Activated CD4-positive, CD25-positive, alpha-beta regulatory T cell treated with anti-CD3 and anti-CD28 coated beads, Interleukin-2, amount 50 U/mL, for 72 hours (primary cell): ENCODE measurements at places on chromosomes 4 and X.
A peak's percentile ranks its signal among the peaks of the same experiment; 100 is the strongest.

DNA sequence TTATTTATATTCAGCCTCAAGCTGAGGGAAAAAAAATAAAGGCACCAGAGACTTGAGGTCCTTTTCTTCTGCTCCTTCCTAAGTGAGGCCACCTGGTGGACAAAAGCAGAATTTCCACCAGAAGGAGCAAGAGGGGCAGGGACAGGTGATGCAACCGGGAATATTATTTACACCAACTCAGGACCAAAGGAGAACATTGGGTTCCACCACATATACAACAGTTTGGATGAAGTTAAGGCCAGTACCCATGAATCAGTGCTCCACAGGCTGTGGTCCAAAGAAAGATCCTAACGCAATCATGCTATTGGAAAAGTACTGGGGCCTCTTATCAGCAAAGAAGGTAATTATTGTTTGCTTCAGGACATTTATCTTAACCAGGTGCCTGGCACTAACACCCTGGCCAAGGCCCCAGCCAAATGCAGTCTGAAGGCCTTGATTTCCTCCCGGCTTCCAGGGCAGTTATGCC, 57.4 kb downstream of the TSC22D3 start:
- DNase-seq: peak; percentile 65

DNA sequence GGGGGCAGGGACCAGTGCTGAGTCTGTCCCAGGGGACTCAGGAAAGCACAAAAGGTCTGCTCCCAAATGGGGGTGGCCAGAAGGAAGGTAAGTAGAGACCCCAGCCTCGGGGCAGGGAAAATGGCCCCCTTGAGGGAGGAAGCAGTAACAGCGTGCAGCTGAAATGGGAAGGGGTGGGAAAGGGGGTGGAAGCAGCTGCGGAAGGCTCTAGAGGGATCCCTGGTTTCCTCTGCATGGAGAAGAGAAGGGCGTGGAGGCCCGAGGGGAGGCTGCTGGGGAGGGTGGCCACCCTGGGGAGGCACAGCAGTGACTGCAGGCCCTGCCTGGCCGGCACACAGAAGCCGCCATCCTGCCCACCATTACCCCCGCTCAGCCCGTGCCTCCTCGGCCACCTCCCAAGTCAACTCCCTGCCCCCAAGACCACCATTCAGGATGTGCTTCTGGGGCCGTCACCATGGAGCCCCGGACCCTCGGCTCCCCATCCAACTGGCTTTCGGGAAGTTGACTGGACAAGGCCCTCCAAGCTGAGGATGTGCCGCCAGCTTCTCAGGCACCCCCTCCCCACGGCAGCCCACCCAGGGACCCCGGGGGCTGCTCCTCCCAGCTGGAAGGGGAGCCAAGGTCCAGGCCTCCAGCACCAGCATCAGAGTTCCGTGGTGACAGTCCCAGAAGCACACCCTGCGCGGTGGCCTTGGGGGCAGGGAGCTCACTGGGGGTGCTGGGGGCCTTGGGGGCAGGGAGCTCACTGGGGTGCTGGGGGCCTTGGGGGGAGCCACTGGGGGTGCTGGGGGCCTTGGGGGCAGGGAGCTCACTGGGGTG, 23.6 kb downstream of the CFAP99 start:
- DNase-seq: peak; percentile 27

DNA sequence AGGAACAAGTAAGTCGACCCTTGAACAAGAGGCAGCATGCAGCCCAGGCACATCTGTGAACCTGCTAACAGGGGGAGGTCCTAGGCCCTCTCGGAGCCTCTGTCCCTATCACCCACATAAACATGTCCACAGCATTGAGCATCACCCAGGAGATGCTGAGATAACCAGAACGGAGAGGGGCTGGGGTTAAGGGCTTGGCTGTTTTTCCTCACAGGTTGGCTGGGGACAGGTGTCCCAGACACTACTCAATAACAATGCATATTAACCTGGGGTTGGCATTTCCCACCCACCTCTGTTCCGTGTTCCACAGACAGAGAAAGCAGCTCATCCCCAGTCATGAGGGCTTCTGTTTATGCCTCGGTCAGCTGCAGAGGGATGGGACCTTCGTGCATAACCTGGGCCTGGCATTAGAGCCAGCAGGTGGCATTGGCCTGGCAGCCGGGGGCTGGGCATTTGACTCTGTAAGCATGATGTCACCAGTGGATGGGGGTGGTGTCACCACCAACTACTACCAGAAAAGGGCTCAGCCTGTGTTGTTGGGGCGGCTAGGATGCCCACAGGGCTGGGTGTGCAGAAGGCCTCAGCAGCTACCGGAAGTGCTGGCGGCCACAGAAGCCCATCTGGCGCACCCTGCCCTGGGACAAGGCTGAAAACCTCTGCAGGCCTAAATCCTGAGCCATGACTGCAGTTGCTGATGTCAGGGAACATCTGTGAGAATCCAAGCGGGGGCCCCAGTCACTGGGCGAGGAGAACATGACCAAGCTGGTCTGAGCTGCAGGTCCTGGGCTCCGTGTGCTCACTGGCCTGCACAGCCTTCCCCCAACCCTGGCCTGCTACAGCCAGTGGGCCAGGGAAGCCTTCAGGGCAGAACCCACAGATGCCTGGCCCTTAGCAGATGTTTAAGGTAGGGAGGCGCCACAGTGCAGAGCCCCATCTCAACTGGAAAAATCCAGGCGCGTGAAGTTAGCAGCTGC, 351.4 kb downstream of the NR3C2 start:
- no peak for DNase-seq

- DNase-seq: no peak
Observed at GRCh38 chrX:18895189-18895951, 88.5 kb downstream of the PHKA2 start.

GRCh38 chr4:5220028-5220427, 168.7 kb downstream of the STK32B start:
- no peak for DNase-seq

DNA sequence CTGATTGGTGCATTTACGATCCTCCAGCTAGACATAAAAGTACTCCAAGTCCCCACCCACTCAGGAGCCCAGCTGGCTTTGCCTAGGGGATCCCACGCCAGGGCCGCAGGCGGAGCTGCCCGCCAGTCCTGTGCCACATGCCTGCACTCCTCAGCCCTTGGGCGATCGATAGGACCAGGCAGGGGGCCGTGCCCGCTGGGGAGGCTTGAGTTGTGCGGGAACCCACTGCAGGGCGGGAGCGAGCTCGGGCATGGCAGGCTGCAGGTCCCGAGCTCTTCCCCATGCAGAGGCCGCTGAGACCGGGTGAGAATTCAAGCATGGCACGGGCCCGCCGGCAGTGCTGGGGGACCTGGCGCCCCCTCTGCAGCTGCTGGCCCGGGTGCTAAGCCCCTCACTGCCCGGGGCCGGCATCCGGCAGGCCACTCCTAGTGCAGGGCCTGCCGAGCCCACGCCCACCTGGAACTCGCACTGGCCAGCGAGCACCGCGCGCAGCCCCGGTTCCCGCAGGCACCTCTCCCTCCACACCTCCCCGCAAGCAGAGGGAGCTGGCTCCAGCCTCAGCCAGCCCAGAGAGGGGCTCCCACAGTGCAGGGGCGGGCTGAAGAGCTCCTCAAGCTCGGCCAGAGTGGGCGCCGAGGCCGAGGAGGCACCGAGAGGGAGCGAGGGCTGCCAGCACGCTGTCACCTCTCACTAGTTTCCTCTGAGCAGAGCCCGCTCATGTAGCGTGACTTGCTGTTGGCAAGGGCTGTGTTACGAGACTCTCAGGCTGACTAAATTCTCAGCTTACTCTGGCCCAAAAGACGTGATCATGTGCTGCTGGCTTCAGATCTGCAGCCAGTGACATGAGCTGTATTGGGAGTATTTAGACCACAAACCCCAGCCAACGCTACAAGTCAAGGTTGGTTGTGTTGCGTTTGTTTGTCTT, 87.5 kb downstream of the TRAPPC11 start:
- DNase-seq: no peak

DNA sequence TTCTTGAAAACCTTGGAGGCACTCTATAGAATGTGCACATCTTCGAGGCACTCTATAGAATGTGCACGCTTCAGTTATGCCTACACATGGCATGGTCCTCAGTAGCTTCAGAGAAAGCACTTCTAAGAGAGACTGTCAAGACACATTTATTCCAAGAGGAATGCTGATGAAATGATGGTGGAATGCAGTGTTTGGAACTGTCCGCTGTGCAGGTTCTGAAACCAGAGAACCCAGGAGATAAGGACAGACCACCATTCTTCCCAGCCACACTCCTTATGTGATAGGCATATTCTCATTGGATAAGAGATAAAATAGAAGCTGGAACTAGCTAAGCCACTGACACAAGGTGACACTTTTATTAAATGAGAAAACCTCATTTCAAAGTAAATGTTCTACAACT, 263.3 kb downstream of the NLGN4X start:
- no peak for DNase-seq

DNA sequence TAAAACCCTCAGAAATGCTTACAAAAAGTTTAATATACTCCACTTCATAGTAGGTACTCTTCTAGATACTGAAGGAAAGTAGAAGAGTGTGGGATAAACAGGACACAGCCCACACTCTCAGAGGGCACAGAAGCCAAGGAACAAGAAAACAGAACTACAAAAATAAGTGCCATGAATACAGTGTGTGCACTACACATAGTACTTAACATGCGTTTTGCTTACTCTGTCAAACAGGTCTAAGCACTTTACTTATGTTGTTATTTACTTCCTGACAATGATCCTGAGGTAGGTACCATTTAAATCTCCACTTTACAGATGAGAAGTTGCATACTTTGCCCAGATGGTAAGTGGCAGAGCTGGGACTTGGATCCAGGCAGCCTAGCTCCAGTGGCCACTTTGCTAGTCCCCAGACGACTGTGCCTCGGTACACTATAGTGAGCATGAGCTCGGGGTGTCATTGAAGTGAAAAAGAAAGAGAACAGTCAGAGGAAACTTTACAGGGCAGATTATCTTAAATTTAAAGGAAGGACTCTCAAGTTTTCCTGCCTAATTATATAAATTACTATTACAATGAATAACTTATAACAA, 120.3 kb downstream of the BANK1 start:
- DNase-seq: no peak

- DNase-seq: no peak
Observed at GRCh38 chr4:38203609-38204008, 243.4 kb downstream of the PTTG2 start.

GRCh38 chr4:1579901-1580691, 104.0 kb downstream of the FAM53A start:
- DNase-seq: peak; percentile 84

DNA sequence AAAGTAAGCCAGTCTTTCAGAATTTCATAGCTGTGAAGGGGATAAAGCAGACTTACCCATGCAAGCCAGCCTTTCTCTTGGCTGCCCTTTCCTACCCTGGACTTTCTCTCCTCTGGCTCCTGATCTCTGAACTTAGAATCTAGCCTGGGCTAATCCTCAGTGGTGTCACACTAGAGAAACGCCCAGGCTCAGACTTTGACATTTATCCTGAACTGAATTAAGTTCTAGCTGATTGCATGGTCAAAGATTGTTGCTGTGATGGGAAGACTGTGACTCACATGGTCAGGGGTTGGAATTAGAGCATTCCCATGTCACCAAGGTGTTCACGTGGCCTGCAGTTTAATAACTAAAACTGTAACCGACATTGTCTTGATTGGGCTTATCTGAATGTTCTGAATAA, 469.5 kb upstream of the FAT1 start:
- no peak for DNase-seq
